ENCODE measurements at places on chromosomes 6 and 20. TPM values are rescaled to one million over a fixed set of nuclear protein-coding genes. Genes with fewer than 3 reads are reported as not detected.

DNA sequence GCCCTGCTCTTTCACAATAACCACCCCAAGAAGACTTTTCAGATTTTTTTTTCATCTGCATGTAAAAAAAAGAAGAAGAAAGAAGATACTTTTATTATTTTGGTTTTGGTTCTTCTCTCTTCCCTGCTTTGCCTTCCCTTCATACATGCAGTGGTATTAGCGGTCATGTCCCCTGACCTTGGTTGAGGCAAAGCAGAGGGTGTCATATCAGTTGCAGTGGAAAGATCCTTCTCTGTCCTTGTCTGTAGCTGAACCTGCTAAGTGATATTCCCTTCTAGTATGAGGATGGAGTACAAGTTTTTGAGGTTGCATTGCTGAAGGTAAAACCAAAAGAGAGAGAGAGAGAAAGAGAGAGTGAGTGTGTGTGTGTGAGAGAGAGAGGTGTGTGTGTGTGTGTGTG lies 345.7 kb downstream of the UTRN start:
- DNase-seq = no peak

Gene FAM110A
- 1.9 TPM for total RNA-seq

DNA sequence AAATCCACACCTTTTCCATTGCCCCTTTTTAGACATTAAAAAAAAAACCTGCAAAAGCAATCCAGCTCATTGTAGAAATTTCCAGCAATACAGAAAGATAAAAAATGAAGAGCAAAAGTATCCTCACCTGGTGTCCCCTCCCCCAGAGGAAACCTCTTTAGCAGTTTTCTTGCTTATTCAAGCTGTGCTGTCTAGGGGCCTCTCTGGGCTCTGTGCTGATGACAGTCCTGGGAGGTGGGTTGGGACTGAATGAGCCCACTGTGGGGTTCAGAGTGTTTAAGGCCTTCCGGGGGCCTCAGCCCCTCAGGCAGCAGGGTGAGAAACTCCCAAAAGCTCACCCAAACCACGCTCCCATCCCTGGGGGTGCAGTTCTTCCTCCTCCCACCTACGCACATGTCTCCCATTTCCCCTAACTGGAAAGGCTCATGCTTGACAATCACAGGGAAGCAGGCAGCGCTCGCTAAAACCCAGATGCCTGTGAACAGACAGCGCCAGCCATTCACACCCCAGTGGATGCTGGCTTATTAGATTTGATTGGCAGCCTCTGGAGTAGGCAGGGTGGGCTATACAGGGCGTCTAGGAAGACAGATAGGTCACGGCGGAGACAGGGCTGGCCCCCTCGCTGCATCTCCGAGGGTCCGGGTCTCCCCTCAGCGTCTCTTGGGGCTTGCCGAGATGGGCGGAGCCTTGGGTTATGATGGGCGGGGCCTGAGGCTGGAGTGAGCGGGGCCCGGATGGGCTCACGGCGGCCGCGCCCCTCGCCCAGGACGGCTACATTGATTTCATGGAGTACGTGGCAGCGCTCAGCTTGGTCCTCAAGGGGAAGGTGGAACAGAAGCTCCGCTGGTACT lies 4.6 kb downstream of the GUCA1A start:
- DNase-seq = no peak

DNA sequence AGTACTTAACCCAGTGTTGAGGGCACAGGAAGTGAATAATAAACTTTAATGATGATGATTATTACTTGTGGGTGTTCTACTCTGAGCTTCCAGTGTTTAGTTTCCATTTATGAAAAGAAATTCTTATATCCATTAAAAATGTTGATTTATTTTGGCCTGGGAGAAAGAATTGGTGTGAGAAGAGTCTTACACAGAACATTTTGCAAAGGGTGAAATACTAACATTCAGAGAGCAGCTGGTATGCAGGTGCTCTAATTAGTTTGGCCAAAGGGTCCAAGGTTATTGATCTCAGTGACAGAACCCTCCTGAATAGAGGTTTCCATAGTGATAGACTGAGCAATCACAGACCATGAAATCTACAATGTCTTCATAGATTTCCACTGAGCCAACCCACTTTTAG lies 4.4 kb downstream of the OSER1 start:
- no peak for DNase-seq

DNA sequence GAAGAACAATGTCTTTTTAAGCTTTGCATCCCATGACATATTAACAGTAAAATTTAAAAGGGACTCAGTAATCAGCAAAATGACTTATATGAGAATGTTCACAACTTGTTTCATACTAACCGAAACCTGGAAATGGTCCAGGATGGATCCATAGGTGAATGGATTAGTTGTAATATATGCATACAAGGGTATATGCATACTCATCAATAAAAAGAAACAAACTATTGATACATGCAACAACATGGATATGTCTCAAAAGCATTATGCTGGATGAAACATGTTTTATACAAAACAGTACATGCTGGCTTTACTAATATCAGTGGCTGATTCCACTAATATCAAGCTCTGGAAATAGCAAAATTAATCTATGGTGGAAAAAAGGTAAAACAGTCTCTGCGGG lies 108.5 kb upstream of the HIVEP1 start:
- DNase-seq = no peak

- no peak for DNase-seq
Measured at GRCh38 chr20:32160341-32160740, 47.2 kb downstream of the PLAGL2 start.

GRCh38 chr6:137744877-137745276 lies 122.2 kb upstream of the TNFAIP3 start:
- DNase-seq = no peak

GRCh38 chr6:27650620-27651370 lies 177.9 kb upstream of the ZNF184 start:
- no peak for DNase-seq

- no peak for DNase-seq
Measured at GRCh38 chr6:24117021-24117420, 9.0 kb upstream of the NRSN1 start.

GRCh38 chr6:40545954-40546353 lies 41.2 kb downstream of the LRFN2 start:
- DNase-seq = no peak

GRCh38 chr6:146305951-146306350 lies 237.7 kb upstream of the RAB32 start:
- no peak for DNase-seq

Gene LHFPL5
- total RNA-seq = not detected

GRCh38 chr6:39693206-39693605 lies 32.0 kb downstream of the KIF6 start:
- DNase-seq = no peak

DNA sequence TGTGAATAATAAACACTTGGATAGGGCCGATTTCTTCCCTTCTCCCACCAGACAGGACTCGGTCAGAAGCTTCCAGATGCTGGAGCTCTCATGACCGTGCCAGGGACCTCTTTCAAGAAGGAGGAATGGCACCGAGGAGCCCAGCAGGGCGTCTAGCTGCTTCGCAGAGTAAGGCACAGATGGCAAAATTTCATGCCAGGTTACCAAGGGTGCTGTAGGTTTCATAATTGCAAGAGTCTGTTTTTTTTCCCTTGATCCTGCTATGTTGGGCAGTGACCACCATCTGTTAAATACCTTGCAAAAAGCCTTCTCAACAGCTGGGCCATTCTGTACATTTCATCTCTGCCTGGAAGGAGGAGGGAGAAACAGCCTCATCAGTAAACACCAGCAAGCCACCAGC lies 111.8 kb downstream of the EDN3 start:
- DNase-seq = no peak

DNA sequence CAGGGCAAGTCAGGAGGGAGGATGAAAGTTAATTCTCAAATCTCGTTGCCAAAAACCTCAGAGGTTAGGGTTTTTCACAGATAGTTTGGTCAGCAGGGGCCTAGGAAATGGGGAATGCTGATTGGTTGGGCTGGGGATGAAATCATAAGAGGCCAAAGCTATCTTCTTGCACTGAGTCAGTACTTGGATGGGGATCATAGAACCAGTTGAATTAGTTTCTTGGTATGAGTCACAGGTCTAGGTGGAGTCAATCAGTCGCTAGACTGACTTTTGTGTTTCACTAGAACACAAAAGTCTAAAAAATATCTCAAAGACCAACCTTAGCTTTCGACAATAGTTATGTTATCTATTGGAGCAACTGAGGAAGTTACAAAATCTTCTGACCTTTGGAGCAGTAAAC lies 368.5 kb downstream of the TBC1D32 start:
- DNase-seq = no peak

DNA sequence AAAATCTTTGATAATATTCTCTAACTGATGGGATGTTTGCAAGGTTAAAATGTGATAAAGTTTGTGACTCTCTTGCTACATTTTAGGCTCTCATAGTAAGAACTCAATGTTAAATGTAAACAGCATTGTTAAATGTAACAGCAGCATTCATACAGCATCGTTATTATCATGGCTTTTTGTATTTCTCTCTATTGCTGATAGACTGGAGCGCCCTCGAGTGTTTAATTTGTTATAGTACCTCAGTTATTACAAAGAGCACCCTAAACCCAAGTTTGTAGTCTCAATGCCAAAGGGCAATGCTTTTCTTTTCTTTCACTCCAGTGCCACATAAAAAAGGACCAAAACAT lies 14.9 kb upstream of the TTPAL start:
- no peak for DNase-seq

DNA sequence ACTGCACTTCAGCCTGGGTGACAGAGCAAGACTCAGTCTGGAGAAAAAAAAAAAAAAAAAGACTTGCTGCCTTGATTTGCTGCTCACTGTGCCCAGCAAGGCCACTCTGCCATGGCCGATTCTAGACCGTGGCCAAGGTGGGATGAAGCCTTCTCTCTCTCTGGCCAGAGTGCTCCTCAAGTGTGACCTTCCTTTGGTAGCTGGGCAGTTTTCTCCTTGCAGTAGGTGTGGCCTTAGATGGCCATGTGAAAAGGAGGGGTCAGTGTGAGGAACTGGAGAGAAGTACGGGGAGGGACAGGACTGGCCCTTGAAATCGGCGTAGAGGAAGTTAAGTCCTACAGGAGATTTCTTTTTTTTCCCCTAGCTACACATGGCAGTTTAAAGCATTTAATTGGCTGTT lies 272.0 kb downstream of the ARID1B start:
- no peak for DNase-seq

- DNase-seq = peak; percentile 88
Measured at GRCh38 chr6:170291271-170292110, 613 bp upstream of the DLL1 start.

DNA sequence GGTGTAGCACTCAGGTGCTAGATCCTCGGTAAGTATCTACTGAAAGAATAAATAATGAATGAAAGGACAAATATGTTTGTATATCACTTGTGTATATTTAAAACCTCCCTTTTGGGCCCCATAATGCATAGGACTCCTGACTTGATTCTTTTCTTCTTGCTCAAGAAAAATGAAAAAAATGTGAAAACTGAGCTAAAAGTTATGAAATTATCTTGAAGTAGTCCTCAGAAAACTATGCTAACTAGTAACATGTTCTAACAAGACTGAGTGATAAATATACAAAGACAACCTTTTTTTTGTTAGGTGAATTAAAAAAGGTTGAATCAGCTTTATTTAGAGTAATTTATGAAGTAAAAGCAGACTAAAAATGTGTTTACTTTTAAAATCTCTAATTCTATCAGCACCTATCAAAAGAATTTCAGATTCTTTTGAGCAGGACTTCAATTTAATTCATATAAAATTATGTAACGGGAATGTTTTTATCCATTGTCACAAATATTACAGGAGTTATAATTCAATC lies 247.8 kb upstream of the JAG1 start:
- DNase-seq = no peak

Gene SOBP
- total RNA-seq = 15.6 TPM

DNA sequence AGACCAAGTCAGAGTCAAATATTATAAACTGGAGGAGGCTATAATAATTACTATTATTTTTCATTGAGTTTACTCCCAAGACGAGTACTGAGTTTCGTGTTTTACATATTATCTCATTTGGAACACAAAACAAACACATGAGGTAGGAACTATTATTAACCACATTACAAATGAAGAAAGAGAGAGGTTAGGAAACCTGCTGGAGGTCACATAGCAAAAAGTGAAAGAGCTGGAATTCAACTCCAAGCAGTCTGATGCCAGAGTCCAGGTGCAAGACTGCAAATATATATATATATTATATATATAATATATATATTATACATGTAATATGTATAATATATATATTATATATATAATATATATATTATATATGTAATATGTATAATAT lies 7.3 kb downstream of the RNF24 start:
- DNase-seq = no peak

DNA sequence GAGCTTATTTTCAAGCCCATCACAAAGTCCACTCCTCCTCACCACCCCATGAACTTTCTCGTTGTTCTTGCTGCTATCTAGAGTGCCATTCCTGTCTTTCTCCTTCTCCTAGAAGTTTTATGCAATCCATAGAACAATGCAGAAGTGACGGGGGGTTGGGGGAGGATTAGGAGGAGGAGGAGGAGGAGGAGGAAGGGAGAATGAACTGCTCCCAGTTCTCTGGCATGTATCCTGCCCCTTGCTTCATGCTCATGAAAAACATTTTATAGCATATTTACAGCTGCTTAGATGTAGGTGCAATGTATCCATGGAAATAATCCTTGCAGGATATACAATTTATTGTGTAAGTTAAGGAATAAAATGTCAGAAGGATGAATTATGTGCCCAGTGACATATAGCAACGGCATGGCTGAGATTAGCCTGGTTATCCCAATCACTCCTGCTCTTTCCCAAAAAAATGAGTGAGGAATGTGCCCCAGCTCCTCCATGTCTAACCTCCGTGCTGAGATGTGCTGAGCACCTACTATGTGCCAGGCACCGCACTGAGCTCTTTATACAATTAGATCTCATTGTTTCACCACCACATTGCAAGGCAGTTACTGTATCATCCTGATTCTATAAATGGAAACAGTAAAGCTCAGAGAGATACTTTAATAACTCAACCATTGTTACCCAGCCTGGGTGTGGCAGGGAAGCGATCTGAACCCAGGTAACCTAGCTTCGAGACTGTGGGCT lies 41.6 kb upstream of the TFAP2C start:
- DNase-seq = no peak

Measured in Right ventricle myocardium superior (tissue), 1 donor.